ENCODE measurements at places on chromosomes 4 and X.

GRCh38 chrX:119273420-119274192 lies 37.5 kb downstream of the PGRMC1 start:
- peak; percentile 41 for DNase-seq

GRCh38 chr4:38723726-38724474 lies 58.9 kb downstream of the TLR10 start:
- no peak for DNase-seq

GRCh38 chrX:76802708-76803107 lies 375.2 kb downstream of the MAGEE1 start:
- DNase-seq, result peak; percentile 0

DNA sequence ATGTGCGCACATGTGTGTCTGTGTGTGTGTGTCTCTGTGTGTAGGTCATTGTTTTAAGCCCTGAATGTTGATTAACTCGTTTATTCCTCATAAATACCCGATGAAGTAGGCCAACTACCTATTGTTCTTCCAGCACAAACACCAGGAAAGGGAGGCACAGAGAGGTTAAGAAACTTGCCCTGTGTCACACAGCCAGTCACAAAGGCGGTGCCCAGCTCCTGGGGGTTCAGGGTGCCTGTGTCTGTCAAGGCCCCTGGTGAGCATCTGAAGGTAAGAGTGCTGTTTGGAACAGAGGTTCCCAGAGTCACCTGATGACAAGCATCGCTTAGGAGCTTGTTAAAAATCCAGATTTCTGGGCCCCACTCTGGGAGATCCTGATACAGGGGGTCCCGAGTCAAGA lies 18.0 kb upstream of the SH3TC1 start:
- DNase-seq, result no peak

DNA sequence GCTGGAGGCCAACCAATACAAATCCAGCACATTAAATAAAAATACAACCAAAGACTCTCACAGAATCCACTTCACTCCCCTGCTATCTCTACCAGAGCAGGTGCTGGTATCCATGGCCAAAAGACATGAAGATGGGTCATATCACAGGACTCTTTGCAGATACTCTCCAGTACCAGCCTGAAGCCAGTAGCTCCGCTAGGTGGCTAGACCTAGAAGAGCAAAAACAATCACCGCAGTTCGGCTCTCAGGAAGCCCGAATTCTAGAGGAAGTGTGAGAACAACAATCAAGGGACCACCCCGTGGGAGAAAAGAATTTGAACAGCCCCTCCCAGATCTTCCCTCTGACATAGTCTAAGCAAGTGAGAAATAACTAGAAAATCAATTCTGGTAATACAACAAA lies 20.2 kb downstream of the CLIC2 start:
- DNase-seq, result no peak

DNA sequence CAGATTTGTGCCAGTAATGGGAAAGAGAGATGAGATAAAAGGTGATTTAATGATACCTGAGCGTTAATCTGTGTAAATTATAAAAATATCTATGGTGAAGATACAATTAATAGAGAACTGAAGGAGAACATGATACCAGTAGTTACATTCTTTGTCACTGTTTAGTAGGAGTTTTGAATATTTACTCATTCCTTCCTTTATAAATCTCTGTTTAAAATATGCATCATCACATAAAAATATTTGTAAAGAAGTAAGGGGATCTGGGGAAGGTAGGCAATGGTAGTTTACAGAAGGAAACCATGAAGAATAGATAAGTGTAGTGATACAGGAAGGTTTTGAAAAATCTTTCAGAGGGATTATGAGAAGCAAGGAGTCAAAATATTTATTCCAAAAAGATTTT lies 190.6 kb upstream of the PCDH18 start:
- no peak for DNase-seq

DNA sequence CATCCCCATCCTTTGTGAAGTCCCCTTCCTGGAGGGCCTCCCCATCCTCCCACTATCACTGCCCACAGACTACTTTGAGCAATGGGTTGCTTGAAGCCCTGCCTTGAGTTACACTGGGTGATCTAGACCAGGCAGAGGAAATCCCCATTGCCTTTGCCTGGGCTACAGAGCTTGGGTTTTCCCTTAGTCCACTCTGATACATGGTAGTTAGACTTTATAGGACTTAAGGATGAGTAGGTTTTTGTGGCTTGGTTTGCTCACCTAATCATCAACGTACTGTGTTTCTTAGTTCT lies 56.6 kb downstream of the TMEM131L start:
- no peak for DNase-seq

DNA sequence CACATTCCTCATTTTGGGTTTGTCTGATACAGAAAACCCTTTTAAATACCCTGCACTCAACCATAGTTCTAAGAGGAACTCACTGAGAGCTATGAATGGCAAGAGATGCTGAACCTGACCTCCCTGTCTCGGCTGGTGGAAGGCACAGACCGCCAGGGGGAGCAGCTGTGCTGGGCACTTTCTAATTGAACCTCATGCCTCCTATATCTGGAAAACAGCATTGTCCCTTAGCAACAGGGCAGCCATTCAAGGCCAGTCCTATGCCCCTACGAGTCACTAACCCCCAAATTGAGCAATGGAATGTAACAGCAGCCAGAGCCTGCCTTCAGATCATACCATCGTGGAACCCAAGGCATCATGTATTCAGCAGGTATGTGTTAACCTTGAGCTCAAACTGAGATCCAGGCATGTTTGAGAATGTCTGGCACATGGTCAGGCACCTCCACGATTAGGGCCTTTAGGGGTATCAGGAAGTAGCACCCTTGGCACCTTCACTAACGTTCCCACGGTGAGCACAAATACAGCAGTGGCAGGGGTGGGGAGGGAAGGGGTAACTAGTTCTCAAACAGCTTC lies 5.1 kb downstream of the USP27X start:
- DNase-seq, result peak; percentile 11

- no peak for DNase-seq
These were observed 127.8 kb downstream of the DDX53 start for GRCh38 chrX:23127586-23127985.

- no peak for DNase-seq
These were observed 247.4 kb upstream of the HAND2 start for GRCh38 chr4:173777421-173777820.

- DNase-seq, result no peak
These were observed 25.0 kb upstream of the MTHFD2L start for GRCh38 chr4:74132944-74133343.

- no peak for DNase-seq
These were observed 53.9 kb downstream of the NBDY start for GRCh38 chrX:56782791-56783449.

DNA sequence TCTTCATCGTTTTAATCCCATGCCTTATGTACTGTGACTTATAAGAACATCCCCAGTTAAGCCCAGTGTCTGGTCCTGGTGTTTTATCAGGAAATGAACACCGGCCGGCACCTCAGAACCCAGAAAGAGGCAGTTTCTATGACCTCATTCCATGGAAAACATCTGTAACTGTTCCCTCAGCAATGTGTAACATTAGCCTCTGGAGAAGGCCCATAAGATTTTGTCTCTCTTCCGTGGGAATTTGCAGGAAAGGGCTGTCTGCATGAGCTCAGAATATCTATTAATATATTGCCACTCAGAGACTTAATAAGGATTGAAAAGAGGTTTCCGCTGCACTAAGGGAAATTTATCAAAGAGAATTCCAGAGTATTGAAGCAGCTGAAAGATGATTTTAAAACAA lies 3.1 kb upstream of the TCEANC start:
- DNase-seq, result no peak

DNA sequence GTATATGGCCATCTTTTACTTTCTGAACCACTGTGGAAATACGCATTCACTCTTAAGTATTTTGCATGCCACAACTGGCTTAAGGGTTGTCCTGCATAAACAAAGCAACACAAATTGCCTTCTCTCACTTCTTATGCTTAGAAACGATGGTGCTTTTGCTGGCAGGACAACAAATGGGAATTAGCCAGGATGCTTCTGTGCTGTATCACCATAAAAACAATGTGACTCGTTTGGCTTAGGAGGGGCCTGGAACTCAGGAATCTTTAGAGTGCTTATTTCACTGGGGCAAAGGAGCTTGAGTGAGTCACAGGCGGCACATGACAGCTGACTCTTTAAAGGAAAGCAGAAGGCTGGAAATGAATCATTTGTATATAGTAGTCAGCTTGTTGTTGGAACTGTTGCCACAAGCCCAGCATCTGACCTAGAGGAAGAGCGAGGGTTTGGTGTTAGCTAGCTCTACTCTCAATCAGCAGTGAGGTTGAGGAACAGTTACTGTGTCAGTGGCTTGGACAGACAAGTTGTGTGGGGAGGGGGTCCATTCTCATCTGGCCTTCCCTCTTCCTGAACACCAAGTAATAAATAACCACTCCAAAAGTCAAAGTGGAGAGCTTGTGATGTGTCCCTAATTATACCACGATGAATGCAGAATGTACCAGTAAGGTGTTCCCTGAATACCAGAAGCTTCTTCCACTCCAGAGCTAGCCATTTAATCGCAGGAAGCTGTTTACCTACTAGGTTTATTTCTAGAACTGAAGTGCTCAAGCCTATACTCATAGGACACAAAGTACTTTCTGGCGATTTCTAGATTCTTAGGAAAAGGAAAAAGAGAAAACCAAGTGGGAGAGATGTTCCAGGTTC lies 293.1 kb downstream of the CAMK2D start:
- DNase-seq, result peak; percentile 90

- no peak for DNase-seq
These were observed 11.4 kb downstream of the BANK1 start for GRCh38 chr4:101801958-101802357.

DNA sequence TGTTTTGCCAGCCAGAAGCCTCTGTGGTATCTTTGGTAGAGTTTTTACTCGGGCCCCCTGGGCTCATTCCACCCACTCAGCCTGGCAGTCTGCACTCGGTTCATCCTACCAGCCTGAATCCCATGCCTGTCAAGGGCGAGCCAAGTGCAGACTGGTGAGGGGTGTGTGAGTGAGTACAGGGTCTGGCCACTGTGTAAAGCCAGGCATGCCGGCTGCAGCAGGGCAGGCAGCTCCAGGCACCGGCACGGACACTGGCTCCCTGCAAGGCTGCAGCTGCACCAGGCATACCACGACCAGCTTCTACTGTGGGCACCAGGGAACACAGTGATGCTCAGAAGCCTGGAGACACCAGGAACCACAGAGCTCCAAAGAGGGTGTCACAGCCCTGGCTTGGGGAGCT lies 194.0 kb upstream of the GALNT7 start:
- DNase-seq, result no peak

GRCh38 chr4:163251204-163251603 lies 81.2 kb downstream of the NPY1R start:
- no peak for DNase-seq

GRCh38 chr4:82372517-82373485 lies 990 bp downstream of the HNRNPD start:
- DNase-seq, result peak; percentile 76

- DNase-seq, result no peak
These were observed 70.6 kb downstream of the TAPT1 start for GRCh38 chr4:16155528-16156169.

- no peak for DNase-seq
These were observed 739.4 kb upstream of the TENM3 start for GRCh38 chr4:181503687-181504390.

DNA sequence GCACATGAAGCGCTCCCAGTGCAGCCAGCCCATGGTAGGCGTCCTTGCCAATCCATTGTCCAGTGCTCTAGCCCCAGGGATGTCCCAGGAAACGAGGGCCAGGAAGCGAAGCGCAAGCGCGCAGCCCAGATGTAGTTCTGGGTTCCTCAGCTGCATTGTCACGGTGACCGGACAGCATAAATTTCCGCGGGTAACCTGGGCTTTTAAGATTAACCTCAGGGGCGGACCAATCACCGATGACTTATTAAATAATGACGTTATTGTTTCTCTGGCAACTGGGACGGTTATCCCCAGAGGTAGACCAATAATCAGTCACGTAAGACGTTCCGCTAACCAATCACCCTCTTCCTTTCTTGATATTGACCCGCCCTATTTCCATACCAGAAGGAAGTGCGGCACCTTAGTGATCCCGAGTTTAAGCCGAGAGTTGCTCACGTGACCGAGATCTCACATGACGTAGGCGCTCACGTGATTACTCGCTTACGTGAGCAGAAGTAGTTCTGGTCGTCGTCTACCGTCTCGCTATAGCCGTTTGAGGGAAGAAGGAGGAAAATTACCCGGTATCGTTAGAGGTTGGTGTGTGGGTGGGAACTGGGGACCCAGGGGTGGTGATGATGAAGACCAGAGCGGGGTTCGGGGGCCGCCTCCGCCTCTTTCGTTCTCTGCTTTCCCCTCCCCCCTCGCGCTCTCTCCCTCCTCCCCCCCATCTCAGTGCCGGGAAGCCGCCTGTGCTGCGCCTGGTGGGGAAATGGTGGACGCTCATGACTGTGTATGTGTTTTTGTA lies at the start of the genes GLA and HNRNPH2:
Gene GLA, minus strand, starts transcription at position 178 of the 784 bp plus-strand sequence. Its CDS starts 22 bp downstream, at position 156.
Gene HNRNPH2, plus strand, starts transcription at position 475 of the 784 bp plus-strand sequence. CDS start 3,767 bp downstream, outside the sequence.
- DNase-seq, result peak; percentile 93

DNA sequence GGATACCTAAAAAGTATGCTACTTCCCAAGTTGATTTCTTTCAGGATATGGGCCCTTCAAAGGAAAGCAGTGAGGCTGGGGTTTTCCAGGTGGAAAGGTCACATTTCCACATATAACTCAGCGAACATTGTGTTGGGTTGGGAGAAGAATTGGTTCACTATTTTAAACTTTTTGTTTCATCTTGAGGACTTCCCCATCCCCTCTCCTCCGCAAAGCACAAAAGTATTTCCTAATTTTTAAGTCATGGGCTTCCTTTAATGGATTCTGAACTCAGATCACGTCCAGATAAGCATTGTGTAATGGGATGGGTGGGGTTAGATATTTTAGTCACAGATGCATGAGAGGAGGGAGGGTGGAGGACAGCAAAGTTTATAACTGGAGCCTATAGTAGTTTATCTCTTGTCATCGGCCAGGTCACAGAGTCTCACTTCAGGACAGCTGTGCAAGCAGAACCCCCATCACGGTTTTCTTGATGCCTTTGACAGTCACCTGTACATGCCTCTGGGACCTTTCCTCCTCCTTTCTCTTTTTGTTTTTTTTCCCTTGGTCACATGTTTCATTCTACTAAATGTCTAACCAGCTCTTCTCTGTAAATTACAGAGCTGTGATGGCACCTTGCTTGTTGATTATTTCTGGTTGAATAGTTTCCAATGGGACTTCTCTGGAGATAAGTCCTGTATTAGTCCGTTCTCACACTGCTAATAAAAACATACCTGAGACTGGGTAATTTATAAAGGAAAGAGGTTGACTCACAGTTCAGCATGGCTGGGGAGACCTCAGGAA lies 115.4 kb downstream of the PTTG2 start:
- DNase-seq, result peak; percentile 25

DNA sequence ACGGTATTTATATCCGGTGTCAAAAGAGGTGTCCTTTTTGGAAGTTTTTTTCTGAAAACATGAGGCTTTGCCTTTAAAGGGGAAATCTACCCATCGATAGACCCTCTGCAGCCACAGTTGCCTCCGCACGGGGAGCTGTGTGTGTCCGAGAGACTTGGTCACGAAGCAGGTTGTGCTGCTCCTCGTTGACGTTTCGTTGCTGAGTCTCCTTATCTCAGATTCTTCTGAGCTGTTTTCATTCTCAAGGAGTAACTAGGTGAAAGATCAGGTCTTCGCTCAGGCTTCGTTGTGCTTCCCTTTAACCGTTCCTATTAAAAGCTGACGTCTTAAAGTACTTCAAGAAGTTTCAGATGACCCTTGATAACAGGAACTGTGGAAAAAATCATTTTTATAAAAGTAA lies 23.8 kb downstream of the TRMT44 start:
- no peak for DNase-seq

- no peak for DNase-seq
These were observed 184.5 kb downstream of the CLCN4 start for GRCh38 chrX:10341309-10341708.

- no peak for DNase-seq
These were observed 55.2 kb downstream of the CLNK start for GRCh38 chr4:10629394-10629793.

Data from RWPE1 (cell line).